Stimulated activated CD4-positive, alpha-beta T cell treated with anti-CD3 and anti-CD28 coated beads, TNF-alpha, amount 100 ng/mL, for 1 hour (primary cell): ENCODE measurements at places on chromosomes 1 and 21.

GRCh38 chr1:35268282-35269200, at the start of gene ZMYM4:
Gene ZMYM4 (plus strand): TSS chr1:35268709. CDS start chr1:35269047, 338 bp downstream.
- peak; percentile 70 for DNase-seq

GRCh38 chr1:55402142-55402541, 187.0 kb upstream of the USP24 start:
- DNase-seq, result no peak

DNA sequence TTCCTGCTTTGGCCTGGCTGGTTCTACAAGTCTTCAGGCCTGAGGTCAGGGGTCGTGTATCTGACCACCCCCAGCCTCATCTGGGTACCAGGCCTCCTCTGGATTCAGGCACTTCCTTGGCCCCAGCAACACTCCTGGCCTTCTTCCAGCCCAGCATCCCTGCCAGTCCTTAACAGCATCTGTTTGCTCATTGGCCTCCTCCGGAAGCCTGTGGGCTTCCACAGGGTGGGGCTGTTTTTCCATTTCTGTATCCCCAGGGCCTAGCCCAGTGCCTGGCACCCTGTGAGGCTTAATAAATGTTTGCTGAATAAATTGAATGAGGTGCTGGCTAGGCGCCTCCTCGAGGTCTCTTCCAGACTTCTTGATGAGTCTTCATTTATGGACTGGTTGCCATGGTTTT, 21.5 kb upstream of the GPR37L1 start:
- DNase-seq, result no peak

GRCh38 chr21:32348604-32349332, 44.0 kb downstream of the URB1 start:
- no peak for DNase-seq

DNA sequence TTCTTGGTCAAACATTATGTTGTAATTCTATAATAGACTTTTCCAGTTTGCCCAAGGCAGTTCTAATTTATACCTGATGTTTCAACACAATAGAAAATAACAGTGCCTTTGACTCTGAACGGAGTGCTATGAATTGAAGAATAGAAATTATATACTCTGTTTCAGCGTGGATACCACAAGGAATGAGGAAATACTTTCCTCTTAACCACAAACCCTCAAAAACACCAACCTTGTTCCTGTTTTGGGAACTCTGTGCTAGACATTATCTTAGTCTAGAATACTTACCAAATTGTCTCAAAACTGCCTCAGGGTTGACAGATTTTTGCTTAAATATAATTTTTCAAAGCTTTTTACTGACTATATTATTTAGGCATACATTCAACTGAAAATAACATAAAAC, 1629.3 kb downstream of the MRPL39 start:
- DNase-seq, result no peak

DNA sequence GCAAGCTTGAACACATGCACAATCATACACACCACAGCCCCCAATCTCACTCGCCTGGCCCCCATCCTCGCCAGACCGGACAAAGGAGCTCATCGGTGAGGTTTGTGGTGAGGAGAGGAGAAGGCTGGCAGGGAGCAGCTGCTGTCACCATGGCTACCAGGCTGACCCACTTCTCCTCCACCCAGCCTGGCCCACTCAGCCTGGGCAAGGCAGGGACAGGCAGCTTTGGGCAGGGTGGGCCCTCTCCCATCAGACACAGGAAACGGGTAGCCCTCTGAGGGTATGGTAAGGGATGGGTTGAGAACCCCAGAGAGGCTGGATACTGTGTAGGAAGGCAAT, 15.9 kb downstream of the RIMS3 start:
- DNase-seq, result no peak

GRCh38 chr1:167173516-167174184, 47.0 kb upstream of the POU2F1 start:
- no peak for DNase-seq

GRCh38 chr1:245475961-245476516, 321.3 kb downstream of the KIF26B start:
- no peak for DNase-seq

DNA sequence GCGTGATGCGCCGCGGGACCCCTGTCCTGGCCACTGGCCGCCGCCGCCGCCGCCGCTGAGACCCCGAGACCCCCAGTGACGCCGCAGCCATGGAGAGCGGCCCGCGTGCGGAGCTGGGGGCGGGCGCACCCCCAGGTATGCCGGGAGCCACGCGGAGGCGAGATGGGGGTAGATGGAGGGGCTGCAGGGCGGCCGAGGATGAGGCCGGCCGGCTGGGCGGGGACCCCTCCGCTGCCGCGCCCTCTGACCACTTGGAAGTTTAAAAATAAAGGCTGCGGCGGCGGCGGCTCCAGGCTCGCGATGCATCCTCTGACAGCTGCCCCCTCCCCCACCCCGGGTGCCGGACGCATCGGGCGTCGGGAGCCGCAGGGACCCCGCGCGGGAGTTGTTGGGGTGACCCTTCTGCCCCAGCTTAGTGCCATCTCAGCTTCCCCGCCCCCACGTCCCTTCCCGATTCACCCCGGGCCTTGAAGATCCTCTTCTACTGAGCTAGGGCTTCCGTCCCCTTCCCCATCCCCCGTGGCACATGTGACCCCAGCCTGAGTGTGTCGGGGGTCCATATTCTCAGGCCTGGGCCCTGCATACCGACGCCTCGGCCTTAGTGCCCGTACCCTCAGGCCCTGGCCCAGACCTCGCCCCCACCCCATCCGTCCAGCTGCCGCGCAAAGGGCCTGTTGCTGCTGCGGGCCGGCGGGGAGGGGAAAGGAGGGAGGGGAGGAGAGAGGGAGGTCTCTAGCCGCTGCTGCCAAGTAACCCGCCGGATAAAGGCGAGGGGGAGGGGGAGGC, 562 bp downstream of the MAP7D1 start:
- DNase-seq, result no peak

GRCh38 chr21:45942755-45943629, 38.6 kb upstream of the COL6A1 start:
- DNase-seq, result no peak

- no peak for DNase-seq
Observed at GRCh38 chr1:94709891-94710581, 110.1 kb upstream of the SLC44A3 start.

DNA sequence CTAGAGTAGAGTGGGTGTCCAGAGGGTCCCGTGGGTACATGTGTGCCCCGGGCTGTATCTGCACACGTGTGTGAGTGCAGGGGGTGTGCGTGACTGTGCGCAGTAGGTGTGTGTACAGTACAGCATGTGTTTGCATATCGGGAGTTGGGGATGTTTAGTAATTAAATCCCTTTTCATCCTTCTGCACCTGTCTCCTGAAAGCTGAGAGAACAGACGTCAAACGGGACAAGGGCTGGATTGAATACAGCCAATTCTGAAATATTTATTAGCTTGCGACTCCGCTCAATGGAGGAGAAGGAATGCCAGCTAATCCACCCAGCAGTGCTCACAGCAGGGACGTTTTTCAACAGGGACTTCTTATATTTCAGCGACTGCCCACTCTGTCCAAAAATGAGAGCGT, 44.7 kb upstream of the CASZ1 start:
- DNase-seq, result no peak
